Heart left ventricle (tissue), 16 donors: ENCODE measurements at places on chromosomes 5 and 9. TPM values are rescaled to one million over a fixed set of nuclear protein-coding genes. Genes with fewer than 3 reads are reported as not detected.
A peak's percentile ranks its signal among the peaks of the same experiment; 100 is the strongest.

DNA sequence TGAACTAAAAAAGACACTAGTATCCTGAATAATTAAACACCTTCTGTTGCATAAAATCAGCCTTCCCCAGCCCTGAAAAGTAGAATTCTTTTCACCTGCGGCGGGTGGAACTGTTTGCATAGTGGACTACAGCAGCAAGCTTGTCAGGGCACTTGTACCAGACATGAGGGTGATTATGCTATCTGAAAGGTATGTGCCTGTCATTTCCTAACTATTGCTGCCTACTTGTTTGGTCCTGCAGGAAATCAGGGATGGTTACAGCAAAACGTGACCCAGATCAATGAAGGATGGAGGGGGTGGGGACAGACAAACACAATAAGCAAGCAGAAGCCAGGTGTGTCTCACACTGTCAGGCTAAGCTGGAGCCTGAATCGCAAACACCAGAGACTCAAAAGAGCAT, 385.6 kb downstream of the MLLT3 start:
- no peak for DNase-seq

DNA sequence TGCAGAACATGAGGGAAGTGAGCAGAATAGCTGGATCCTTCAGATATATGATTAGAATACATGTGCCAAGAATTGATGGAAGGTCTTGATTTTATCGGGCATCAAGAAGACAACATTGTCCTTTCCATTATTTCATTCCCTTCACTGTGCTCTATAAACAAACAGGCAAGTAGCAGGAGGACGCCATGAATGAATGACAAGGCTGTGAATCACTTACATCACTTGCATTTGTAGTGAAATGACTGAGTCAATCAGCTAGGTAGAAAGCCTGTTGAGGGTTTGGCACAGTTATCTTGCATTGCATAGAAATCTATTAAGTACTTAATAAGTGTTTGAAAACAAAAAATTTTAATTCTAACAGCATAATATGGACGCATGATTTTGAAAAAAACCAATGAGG, 548.8 kb upstream of the IZUMO3 start:
- no peak for DNase-seq

DNA sequence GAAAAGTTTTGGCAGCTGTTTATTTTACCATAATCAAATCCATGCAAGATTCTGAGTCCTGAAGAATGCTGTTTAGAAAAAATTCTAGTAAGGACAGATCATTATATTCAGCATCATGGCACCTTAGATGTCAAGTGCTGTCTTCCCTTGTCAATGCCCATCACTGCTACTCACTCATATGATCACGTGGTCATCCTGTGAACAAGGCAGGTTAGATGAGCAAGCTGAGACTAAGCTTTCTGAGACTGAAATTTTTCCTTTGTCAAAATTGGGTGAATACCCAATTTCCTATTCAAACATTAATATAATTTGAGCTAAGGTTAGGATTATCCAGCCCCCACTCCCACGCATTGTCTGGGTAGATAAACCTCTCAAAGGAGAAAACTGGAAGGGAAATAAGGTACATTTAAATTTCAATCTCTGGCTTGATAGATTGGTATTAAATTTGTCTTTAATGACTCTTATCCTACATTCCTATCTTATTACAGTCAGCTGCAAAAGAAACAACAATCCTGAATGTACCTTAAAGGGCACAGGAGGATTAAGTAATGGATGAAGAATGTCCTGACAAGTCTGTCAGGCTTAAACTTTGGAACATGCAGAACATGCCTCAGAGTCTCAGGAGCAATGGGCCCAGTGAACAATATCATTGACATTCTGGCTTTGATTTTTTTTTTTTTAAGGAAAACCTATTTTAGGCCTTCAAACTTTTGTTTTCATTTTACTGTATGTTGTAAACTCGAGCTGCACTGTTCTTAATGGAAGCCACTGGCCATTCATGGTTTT, 148.7 kb upstream of the RANBP3L start:
- no peak for DNase-seq

DNA sequence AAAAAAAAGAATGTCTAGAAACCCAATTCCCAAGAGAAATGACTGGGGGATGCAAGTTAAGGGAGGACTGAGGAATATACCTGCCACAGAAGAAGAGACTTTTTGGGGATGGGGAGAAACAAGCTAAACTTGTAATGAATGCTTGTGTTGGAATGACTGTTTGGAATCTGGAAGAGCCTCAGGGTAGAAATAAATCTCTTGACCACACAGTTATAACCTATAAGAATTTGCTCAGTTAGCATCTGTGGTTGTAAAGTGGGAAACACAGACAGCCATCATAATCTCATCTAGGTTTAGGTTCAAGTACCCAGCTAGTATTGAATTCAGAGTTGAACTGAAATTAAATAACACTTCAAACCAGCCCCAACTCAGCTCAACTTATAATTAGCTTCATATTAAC, 678.3 kb upstream of the CHD1 start:
- DNase-seq, result no peak

DNA sequence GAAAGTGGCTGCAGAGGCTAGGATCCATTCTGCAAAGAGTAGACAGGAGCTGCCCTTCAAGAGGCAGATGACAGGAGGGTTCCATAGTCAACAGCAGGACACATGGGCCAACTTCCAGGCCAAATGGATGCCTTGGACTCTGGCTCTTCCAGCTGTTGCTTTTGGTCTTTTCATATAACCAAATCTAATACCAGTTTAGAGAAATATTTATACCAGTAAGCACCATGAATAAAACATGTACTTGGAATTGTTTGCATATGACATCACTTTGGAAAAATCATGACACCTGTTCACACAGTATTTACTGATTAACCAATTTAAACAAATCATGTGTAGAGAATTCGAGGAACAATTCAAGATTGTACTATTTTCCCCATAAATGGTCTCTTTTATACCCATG, 481.3 kb downstream of the DMRT2 start:
- DNase-seq, result no peak

GRCh38 chr5:111829701-111830100, 72.7 kb upstream of the NREP start:
- no peak for DNase-seq

DNA sequence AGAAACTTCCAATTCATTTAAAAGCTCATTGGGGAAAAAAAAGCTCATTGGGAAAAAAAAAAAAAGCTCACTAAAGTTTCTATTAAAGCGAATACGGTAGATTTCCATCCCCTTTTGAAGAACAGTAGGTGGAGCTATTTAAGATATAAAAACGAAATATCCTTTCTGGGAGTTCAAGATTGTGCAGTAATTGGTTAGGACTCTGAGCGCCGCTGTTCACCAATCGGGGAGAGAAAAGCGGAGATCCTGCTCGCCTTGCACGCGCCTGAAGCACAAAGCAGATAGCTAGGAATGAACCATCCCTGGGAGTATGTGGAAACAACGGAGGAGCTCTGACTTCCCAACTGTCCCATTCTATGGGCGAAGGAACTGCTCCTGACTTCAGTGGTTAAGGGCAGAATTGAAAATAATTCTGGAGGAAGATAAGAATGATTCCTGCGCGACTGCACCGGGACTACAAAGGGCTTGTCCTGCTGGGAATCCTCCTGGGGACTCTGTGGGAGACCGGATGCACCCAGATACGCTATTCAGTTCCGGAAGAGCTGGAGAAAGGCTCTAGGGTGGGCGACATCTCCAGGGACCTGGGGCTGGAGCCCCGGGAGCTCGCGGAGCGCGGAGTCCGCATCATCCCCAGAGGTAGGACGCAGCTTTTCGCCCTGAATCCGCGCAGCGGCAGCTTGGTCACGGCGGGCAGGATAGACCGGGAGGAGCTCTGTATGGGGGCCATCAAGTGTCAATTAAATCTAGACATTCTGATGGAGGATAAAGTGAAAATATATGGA, at the start of gene PCDHGA12:
Gene PCDHGA12 (plus strand): TSS at position 176 of the 782 bp plus-strand sequence. CDS start 253 bp downstream, at position 429.
- DNase-seq, result peak; percentile 56

Gene EFNA5
- 58.4 TPM for total RNA-seq

Gene SAXO1
- 0.09 TPM for total RNA-seq

DNA sequence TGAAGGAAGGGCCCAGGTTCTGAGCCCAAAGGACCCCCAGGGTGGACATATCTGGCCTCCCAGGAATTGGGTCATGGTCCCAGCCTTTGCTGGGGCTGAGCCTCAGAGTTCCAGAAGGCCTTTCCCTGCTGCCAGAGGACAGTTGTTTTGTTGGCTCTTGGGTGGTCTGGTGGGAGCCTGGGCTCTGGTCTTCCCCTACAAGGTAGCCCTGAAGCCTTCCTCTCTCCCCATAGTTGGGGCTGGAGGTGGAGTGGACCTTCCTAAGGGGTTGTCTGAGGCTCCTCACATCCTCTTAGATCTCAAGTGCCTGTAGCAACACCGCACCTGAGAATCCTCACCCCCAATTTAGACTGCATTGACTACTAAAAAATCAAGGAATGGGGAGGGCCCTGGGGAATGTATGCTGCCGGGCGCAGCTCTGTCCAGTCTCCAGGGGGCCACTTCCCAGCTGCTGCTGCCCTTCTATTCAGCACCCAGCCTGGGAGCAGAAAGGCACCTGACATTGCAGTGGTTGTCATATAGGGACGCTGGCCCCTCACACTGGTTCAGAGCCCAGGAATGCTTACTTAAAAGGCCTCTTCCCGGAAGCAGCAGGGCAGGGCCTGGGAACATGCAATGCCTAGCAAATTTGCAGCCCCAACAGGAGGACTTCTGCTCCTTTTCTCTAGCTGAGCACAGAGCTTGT, 66.4 kb downstream of the IL31RA start:
- no peak for DNase-seq

Gene TTC16
- total RNA-seq, result 0.27 TPM

DNA sequence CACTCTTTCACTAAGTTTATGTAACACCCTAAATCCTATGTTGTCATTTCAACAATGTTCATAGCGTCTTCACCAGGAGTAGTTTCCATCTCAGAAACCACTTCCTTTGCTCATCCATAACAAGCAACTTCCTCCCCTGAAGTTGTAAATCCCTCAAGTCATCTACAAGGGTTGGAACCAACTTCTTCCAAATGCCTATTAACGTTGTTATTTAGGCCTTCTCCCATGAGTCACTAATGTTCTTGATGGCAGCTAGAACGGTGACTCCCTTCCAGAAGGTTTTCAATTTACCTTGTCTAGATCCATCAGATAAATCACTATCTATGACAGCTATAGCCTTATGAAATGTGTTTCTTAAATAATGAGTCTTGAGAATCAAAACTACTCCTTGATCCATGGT, 73.3 kb upstream of the TARS1 start:
- no peak for DNase-seq

Gene ZNF879
- total RNA-seq, result 3.2 TPM

Gene MEIKIN
- total RNA-seq, result not detected

Gene POMT1
- total RNA-seq, result 19.6 TPM

Gene BAAT
- total RNA-seq, result 0.17 TPM

Gene BRINP1
- 0.52 TPM for total RNA-seq

GRCh38 chr9:18438300-18438925, 35.5 kb upstream of the ADAMTSL1 start:
- peak; percentile 26 for DNase-seq

Gene SPATA31D4
- not detected for total RNA-seq

DNA sequence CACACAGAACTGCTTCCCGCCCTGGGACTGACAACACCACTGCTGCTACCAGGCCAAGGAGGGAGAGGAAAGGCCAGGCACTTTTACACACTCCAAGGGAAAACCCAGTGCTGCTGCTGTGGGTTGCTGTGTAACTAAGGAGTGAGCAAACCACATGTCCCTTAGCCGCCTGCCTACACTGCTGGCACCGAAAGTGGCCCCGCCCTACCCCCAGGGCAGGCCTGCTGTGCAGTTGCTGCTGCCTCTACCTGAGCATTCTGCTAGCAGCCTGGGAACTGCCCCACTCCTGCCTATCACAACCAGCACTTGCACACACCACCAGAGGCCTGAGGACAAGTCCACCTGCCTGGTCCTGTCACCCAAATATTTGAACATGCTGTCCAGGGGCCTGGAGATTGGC, 740.9 kb downstream of the DTWD2 start:
- no peak for DNase-seq

Gene EIF4E1B
- total RNA-seq, result not detected

Gene TMC1
- 0.23 TPM for total RNA-seq

DNA sequence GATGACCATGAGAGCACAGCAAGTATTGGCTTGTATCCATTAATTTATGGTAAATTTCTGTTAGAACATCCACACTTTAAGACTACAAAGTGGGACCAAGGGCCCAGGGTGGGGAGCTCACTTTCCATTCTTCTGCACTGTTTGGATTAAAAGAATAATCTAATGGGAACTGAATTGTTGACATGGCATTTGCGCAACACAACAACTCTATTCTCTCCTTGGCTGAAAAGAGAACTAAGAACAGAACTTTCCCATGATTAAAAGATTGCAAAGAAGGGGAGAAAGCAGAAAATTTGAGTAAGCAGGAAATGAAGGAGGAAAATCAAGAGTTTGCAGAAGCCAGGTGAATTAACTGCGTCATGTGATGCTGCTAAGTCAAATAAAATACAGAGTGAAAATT, 143.4 kb downstream of the HINT1 start:
- no peak for DNase-seq

DNA sequence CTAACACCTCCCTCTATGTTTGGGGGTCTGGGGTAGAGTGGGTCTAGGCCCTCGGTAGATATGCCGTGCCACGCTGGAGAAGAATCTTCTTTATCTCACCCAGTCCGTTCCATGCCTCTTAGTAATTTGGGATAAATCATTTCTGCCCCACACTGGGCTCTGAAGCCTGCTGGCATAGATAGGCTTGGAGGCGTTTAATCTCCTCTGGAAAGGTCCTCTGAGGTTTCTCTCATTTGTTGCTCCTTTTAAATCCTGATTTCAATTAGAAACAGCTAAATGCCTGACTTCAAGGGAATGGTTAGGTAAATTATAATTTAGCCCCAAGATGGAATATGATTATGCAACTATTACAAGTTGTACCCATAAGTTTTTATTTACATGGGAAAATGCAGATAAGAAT, 57.8 kb upstream of the AKNA start:
- DNase-seq, result no peak

Gene OMD
- total RNA-seq, result 2.3 TPM

Gene CDC20B
- not detected for total RNA-seq

GRCh38 chr5:138999674-139000073, 124.5 kb upstream of the LRRTM2 start:
- no peak for DNase-seq

DNA sequence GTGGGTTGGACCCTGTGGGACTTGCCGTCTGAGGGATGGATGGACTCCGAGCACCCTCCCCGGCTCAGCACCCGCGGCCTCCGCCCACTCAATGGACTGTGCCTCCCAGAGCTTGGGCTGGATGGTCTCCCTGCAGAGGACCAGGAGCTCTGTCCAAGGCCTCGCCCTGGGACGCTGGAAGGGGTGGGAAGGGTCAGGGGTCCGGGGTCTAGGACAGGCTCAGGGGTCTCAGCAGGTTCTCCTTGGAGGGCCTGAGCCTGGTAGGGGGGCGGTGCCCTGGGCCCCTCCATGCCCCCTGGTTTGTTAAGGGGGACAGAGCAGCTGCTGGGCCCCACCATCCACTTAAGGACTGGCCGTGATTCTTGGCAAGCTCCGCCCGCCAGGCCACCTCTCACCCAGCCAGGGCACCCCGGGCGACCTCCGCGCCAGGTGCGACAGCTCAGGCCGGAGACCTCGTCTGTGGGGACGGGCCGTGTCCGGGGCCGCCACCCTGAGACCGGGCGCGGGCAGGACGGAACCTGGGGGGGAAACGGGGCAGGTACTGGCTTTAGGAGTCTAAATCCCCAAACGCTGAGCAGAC, 29.2 kb downstream of the EXOC3 start:
- DNase-seq, result no peak
